ENCODE measurements at places on chromosomes 6 and 20.

DNA sequence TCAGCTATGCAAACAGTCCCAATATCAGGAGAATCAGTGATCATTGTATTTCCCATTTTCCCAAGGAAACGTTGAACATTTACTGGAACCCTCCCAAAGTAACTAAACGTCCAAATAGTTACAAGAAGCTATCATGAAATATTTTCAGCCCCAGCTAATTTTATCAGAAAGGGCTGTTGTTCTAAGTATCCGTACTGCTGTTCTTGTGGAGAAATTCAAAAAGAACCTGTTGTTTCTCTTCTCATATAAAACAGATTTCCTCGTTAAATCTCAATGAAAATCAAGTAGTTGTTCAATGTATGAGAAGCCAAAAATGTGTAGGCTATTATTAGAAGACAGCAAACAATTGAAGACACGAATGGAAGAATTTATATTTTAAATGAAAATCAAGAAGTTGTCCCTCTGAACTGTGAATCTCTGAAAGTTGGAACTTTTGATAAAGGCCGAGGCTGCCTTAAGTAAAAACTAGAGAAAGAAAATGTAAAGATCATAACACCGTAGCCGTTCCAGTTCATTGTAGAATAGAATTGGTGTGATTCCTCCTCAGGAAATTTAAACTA, 107.7 kb downstream of the HFE start:
- no peak for DNase-seq

GRCh38 chr6:17389274-17389847, 4.0 kb upstream of the CAP2 start:
- DNase-seq = no peak

- no peak for DNase-seq
These were observed 7.7 kb downstream of the LSM14B start for GRCh38 chr20:62129731-62130531.

GRCh38 chr6:4806337-4806725, 30.1 kb downstream of the CDYL start:
- DNase-seq = no peak

DNA sequence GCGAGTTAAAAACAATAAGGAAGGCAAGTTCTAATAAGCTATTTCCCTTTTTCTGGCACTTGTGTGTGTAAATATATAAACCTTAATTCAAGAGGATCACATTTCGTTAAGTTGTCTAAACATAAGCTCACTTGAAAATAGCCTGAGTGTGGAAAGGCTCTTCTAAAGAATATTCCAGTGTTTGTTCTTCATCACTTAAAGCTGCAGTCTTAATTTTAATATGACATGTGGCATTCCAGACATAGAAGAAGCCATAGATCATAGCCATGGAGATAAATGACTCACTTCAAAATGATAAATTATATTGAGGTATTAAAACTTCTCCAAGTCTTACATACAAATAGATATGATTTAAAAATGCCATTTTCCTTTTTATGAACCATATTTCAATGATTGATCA, 42.1 kb downstream of the IYD start:
- DNase-seq = no peak

- DNase-seq = no peak
These were observed 100.9 kb upstream of the FOXP4 start for GRCh38 chr6:41445261-41445660.

GRCh38 chr20:15482525-15482924, 1090.7 kb downstream of the KIF16B start:
- no peak for DNase-seq

- DNase-seq = no peak
These were observed 268.3 kb downstream of the PRL start for GRCh38 chr6:22028403-22029090.

- DNase-seq = no peak
These were observed 142.1 kb downstream of the SMOC2 start for GRCh38 chr6:168583126-168583525.

- DNase-seq = no peak
These were observed 1.5 kb upstream of the TNXB start for GRCh38 chr6:32110632-32111031.

DNA sequence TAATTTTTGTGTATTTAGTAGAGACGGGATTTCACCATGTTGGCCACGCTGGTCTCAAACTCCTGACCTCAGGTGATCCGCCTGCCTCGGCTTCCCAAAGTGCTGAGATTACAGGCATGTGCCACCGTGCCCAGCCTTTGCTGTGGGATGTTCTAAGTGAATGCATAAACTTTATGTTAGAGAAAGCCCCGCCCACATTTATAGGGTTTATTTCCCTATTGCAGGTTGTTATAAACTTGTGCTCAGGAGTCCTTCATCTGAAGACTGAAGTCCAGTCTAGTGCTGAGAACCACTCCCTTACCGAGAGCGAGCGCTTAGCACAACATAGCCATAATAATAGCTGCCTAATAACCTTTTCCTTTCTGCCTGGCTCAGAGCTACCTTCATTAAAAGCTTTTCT, 75.4 kb upstream of the ZNF217 start:
- DNase-seq = no peak
